Umbilical cord (tissue), 2 donors: ENCODE measurements at places on chromosomes 12 and 14.

DNA sequence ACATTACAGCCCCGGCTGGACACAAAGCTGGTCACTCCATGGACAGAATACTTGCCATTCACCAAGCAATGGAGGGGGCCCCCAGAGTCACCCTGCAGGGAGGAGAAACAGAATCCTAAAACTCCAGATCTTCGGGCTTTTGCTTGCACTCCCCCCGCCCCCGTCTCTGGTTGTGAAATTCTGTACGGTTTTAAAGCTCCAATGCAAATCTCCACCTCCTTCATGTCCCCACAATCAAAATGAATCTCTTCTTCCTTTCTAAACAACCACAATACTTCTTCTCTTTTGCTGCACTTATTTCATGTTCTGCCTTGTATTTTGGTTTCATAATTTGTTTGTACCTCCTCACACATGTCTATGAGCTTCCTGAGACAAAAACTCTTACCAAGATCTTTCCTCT lies 5.8 kb upstream of the BIN2 start:
- no peak for DNase-seq

DNA sequence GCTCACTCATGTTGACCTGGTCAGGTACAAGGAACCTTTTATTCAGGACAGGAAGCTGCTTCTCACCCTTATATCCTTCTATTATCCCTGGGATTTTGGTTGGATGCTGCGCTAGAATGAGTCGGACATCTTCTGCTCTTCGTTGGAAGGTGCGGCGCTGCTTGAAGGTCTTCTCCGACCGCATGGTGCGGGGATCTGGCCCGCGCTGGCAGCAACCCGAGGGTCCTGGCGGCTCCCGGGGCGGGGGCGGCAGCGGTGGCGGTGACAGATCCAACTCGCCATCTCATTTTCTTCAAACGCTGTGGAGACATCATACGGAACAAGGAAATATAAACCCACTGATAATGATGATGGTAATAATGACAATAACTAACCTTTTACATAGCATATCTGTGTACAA lies 126.3 kb downstream of the ATXN7L3B start:
- no peak for DNase-seq

DNA sequence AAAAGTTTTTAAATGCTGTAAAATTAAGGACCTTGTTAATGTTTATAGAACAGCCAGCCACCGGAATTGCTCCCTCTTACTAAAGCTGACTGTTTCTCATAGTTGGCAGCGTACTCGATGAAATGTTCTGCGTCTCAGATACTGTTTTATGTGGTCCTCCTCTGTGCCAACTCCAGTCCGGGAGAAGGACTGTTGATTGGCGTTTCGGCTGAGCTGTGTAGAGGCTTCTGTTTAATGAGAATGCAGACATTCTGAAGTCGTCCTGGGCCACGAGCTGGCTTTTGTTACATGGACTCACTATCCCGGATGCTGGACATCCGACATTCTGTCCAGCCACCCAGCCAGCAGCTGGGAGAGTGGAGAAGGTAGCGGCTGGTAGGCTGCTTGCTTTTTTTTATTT lies 75.4 kb downstream of the WDR20 start:
- peak; percentile 73 for DNase-seq

GRCh38 chr14:77359626-77360025 lies 17.3 kb downstream of the TMED8 start:
- no peak for DNase-seq

GRCh38 chr14:24956104-24956503 lies 93.8 kb downstream of the STXBP6 start:
- no peak for DNase-seq

DNA sequence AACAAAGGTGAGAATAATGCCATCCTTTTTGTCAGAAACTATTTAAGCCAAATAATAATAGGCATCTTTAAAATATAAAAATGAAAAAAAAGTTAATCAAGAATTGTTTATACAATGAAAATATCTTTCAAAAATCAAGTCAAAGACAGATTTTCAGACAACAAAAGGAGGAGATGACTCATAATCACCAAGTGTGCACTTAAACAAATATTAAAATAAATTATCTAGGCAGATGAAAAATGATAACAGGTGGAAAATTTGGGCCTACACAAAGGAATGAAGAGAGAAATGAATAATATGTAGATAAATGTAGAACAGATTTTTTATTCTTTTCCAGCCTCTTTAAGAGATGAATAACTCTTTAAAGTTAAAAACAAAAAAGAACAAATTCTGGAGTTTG lies 250.0 kb upstream of the PLEKHG7 start:
- DNase-seq = no peak

DNA sequence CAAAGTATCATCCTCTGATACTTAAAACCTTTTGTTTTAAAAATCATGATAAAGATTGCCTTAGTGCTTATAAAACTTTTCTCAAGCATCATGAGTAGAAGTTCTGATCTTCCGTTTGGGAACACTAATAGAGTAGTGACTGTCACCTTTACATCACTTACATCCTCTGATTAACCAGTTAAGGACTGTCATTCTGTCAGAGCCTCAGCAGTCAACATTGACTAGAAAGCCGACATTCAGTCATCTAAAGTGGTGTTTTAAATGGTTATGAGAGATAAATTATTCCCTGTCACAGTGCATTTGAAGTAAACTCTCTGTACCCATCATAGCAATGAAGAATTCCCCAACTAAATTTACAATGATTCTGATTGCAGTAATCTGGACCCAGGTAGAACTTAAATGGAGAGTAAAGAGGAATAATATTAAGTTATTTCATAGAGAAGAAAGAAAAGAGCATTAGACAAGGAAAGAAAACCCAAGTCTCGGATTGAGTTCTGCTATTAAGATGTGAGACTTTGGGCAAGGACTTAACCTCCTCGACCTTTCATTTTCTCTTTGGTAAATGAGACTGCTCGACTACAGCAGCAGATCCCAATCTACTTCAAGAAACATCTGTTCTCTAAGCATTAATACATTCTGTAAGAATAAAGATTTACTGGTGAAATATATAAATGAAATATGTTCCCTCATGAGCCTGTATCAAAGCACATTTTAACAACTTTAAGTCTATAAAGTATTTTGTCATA lies 563.9 kb upstream of the LMO3 start:
- DNase-seq = peak; percentile 87

- DNase-seq = no peak
Measured at GRCh38 chr14:68982581-68982980, 3.5 kb upstream of the ACTN1 start.

DNA sequence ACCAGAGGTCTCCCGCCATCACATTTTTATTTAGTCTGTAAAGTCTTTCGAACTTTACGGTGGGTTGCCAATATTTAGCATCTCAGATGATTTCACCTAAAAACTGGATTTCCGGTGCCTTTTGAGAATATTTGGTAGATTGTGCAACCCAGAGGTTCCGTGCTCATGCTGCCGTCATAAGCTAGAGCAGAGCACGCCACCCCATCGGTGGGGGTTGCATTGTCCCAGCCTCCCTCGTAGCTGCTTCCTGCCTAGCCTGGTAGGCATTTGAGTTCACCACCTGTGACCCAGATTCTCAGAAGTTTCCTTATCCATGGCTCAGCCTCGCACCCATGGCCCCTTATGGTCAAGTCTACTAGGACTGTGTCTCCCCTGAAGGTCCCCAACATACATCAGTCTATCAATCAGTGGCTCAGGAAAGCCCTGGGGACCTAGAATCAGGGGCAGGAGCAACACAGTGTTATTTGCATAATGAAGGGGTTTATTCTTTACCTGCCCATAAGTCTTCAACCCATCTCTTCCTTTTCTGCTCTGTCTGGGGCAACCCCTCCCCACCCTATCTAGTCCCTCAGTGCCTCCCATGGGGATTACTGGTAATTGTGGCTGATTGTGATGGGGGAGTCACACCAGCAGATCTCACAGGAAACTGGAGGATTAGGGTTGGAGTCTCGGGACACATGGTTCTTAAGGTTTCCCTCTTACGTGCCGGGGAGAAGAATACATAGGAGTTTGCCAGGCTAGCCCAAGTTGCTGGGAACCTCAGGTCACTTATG lies 152.3 kb downstream of the PHETA1 start:
- DNase-seq = no peak

GRCh38 chr12:106152334-106152733 lies 13.6 kb upstream of the NUAK1 start:
- DNase-seq = no peak

GRCh38 chr12:16603260-16603915 lies 2.6 kb downstream of the LMO3 start:
- DNase-seq = peak; percentile 40

GRCh38 chr14:35818346-35819115 lies 7.6 kb upstream of the BRMS1L start:
- DNase-seq = peak; percentile 50

GRCh38 chr12:81136519-81136918 lies 58.6 kb downstream of the ACSS3 start:
- no peak for DNase-seq

GRCh38 chr12:57611827-57612710 lies 834 bp downstream of the ARHGEF25 start:
- no peak for DNase-seq

DNA sequence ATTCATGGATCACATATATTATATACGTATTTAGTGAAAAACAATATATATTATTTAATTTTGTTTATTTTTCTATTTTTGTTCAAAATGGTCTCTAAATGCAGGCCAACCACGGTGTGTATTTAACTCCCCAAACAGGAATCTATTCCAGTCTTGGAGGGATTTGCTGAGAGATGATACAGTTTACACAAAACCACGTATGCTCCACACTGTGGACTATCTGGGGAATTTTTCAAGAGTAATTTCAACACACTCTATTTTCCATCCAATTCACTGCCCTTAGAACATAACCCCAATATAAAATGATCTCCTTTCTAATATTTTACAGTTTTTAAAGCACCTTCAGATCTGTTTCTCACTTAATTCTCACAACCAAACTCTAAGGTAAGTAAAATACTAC lies 15.3 kb downstream of the EML1 start:
- DNase-seq = peak; percentile 77

DNA sequence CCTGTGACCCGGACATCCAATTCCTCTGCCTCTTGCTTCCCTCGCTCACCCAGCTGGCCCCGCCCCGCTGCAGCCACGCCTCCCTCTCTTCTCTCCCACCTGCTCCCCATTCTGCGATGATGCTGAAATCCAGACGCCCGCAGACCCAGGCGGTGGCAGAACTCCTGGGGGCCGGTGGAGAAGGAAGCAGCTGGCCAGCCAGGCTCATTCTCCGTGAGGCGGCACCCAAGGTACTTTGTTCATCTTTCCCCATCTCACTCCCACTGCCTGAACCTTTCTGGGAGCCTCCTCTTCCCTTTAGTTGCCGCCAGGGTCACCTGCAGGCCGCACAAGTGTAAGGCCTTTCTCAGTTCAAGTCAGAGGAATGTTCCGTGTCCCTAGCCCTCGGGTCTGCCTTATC lies 35.7 kb downstream of the FOXN4 start:
- no peak for DNase-seq

GRCh38 chr12:116717466-116718437 lies 20.1 kb downstream of the SPRING1 start:
- no peak for DNase-seq

DNA sequence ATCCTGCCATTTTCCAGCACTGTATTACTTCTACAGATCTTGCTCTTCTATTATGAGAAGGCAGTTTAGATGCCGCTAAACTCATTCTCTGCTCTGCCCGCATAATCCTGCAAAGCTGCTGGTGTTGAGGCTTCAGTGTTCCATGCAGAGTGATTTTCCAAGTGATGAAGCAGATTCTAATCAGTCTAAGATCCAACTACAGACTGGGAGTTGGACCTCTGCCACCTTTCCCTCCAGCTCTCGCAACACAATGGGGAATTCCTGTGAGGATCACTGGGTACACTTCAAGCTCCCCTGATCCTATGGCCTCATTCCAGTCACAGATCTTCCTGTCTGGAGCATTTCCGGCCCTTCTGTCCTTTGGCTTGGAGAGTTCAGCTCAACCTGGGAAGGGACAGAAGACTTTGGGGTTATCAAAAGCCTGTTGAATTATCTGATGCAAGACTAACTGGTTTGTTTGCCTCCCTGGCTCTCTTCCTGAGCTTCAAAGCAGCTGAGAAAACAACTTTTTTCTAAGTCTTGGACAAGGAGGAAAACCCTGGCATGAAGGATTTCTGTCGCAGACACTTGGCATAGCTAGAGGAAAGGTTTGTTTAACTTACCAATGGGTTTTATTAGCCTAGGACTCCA lies 333.9 kb downstream of the ZFP36L1 start:
- DNase-seq = peak; percentile 80

GRCh38 chr12:21553329-21553675 lies 27.2 kb downstream of the SPX start:
- peak; percentile 77 for DNase-seq

DNA sequence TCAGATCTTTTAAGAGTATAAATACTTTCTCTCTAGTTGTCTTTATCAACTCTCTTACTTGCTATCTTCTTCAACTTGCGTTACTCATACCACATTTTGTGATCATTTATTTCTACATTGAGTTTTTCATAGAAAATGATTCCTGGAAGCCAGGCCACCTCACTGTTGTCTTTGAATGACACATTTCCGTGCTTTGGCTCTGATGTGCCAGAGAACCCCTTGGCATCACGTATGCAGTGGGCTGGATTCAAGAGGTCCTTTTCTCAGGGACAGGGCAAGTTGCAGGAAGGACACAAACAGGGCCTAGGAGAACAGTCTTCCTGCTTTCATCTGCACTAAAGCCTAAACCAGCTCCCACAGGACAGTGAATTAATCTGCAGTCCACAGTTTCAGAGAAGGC lies 70.3 kb upstream of the PYGL start:
- no peak for DNase-seq

- DNase-seq = peak; percentile 91
Measured at GRCh38 chr12:82708061-82708879, 21.6 kb downstream of the TMTC2 start.

GRCh38 chr14:91744068-91744480 lies 12.2 kb upstream of the CATSPERB start:
- DNase-seq = no peak

DNA sequence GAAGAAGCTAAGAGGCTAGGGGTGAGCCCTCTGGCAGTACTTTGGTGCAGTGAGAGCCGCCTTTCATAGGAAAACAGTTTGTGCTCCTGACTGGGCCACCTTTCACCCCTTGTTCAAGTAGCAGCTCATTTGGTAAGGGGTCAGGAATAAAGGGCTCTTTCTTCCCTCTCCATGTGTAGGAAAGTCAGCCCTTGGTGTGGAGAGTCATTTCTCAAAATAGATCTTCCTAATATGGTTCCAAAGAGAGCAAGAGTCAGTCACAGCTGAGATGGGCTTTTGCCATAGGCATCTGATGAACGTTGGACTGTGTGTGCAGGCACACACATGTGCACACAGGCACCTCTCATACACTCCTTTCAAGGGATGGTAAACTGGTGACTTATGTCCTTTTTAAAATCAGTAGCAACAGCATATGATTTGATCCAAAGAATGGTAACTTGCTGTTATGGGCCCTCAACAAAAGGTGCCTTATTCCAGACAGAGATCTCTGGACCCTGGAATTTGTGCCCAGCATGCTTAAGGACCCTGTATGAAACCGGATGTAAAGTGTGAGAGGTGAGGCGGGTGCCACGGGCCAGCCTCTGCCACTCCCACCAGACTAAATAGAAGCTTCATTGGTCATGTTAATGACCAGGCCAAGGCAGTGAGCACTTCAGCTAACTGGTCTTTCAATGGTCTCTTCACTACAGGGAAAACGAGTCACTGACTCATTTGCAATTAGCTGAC lies 16.7 kb upstream of the RIC8B start:
- DNase-seq = no peak

- DNase-seq = no peak
Measured at GRCh38 chr12:52581066-52581465, 7.4 kb upstream of the KRT74 start.
